Right ventricle myocardium inferior (tissue), 1 donor: ENCODE measurements at places on chromosomes 16 and 17. TPM values are rescaled to one million over a fixed set of nuclear protein-coding genes. Genes with fewer than 3 reads are reported as not detected.

SPATA32 gene
- total RNA-seq = not detected

SRL gene
- total RNA-seq = 419 TPM

PIK3R5 gene
- 2.8 TPM for total RNA-seq

TM4SF5 gene
- not detected for total RNA-seq

NPIPA8 gene
- 0.16 TPM for total RNA-seq

FAM234A gene
- total RNA-seq = 144 TPM

USH1G gene
- not detected for total RNA-seq
